ENCODE measurements at places on chromosomes 4 and X. TPM values are rescaled to one million over a fixed set of nuclear protein-coding genes. Genes with fewer than 3 reads are reported as not detected.

The CITED1 gene
- total RNA-seq, result not detected

The HHIP gene
- not detected for total RNA-seq

The LIMCH1 gene
- total RNA-seq, result not detected

The C4orf51 gene
- total RNA-seq, result not detected

The CRMP1 gene
- total RNA-seq, result not detected

The NHSL2 gene
- total RNA-seq, result 0.81 TPM

The ZAR1 gene
- not detected for total RNA-seq

The HSFX4 gene
- not detected for total RNA-seq

The OTC gene
- total RNA-seq, result not detected

The SYP gene
- 0.34 TPM for total RNA-seq

The GNRHR gene
- not detected for total RNA-seq

The NR3C2 gene
- total RNA-seq, result 50.7 TPM

The RASL11B gene
- 0.63 TPM for total RNA-seq

The CFAP97 gene
- 38.3 TPM for total RNA-seq

The HMX1 gene
- not detected for total RNA-seq

The GLRA2 gene
- not detected for total RNA-seq

The CLGN gene
- not detected for total RNA-seq

The SSX5 gene
- total RNA-seq, result not detected

The KIF4A gene
- total RNA-seq, result 0.08 TPM

The AREG gene
- 0.47 TPM for total RNA-seq

The ARHGEF6 gene
- total RNA-seq, result 75.0 TPM

The GAGE13 gene
- total RNA-seq, result not detected

The FGFBP2 gene
- total RNA-seq, result 13.3 TPM

The PLXNB3 gene
- total RNA-seq, result 0.41 TPM

Measured in naive thymus-derived CD8-positive, alpha-beta T cell (primary cell).